ENCODE measurements at places on chromosomes 4 and X. TPM values are rescaled to one million over a fixed set of nuclear protein-coding genes. Genes with fewer than 3 reads are reported as not detected.

- H3K36me3 ChIP-seq, result no peaks in the 10 kb centered on the region
- H3K27ac ChIP-seq, result no peak overlapping the region
- H3K4me1 ChIP-seq, result no peaks in the 10 kb centered on the region
- H3K27me3 ChIP-seq, result peaks cover 14% of the 10 kb centered on the region
Observed at GRCh38 chrX:23884427-23885024, 23.2 kb downstream of the APOO start.

GRCh38 chr4:52751487-52751911, 274 bp upstream of the ERVMER34-1 start:
- no peaks in the 10 kb centered on the region for H3K36me3 ChIP-seq
- peaks cover 11% of the 10 kb centered on the region for H3K27me3 ChIP-seq
- peak overlapping the region; percentile 57 for H3K4me3 ChIP-seq
- no peak overlapping the region for H3K27ac ChIP-seq
- DNase-seq, result peak; percentile 88

Gene MAGEA9B
- total RNA-seq, result not detected

DNA sequence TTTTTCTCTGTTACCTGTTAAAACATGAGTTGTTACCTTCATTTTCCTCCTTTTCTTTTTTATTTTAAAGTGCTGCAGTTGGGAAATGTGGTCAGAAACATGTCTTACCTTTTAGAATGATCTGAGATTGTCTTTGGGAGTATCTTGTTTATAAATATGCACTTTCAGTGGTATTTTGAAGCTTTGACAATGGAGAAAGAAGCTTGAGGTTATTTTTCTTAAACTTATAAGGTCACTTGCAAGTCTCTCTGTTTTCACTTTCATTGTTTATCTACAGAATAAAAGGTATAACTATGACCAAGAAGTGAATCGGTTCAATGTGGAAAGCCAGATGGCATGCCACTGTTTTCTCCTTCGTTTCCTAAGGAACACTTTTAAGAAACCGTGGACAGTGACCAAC, 167.5 kb upstream of the SLC7A11 start:
- no peaks in the 10 kb centered on the region for H3K36me3 ChIP-seq
- no peaks in the 10 kb centered on the region for H3K27me3 ChIP-seq
- no peaks in the 10 kb centered on the region for H3K4me1 ChIP-seq
- no peak for DNase-seq

- no peak for DNase-seq
- H3K27ac ChIP-seq, result no peak overlapping the region
- no peak overlapping the region for H3K4me3 ChIP-seq
- H3K4me1 ChIP-seq, result no peaks in the 10 kb centered on the region
Observed at GRCh38 chrX:108224218-108224617, 132.6 kb downstream of the ATG4A start.

GRCh38 chr4:169068423-169068822, 58.4 kb upstream of the CBR4 start:
- no peaks in the 10 kb centered on the region for H3K27me3 ChIP-seq
- peaks cover 6% of the 10 kb centered on the region for H3K4me1 ChIP-seq
- DNase-seq, result peak; percentile 53
- H3K4me3 ChIP-seq, result no peak overlapping the region

DNA sequence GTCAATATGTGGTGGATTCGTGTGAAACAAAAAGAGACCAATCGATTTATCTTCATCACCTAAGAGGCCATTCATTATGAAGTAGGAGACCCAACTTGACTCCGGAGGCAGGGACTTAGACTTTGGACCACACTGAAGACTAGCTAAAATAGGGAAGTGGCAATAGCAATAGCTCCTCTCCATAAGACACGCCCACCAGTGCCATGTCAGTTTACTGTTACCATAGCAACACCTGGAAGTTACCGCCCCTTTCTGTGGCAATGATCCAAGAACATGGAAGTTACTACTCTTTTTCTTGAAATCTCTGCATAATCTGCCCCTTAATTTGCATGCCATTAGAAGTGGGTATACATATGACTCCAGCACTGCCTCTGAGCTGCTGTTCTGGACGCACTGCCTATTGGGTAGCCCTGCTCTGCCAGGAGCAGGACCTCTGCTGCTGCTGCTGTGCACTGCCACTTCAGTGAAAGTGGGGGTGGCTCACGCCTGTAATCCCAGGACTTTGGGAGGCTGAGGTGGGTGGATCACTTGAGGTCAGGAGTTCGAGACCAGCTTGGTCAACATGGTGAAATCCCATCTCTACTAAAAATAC, 163.2 kb downstream of the PRKX start:
- no peak overlapping the region for H3K27ac ChIP-seq
- H3K4me3 ChIP-seq, result no peak overlapping the region
- H3K36me3 ChIP-seq, result no peaks in the 10 kb centered on the region
- peaks cover 4% of the 10 kb centered on the region for H3K4me1 ChIP-seq
- H3K27me3 ChIP-seq, result no peaks in the 10 kb centered on the region

Gene NAP1L2
- total RNA-seq, result 1.5 TPM

DNA sequence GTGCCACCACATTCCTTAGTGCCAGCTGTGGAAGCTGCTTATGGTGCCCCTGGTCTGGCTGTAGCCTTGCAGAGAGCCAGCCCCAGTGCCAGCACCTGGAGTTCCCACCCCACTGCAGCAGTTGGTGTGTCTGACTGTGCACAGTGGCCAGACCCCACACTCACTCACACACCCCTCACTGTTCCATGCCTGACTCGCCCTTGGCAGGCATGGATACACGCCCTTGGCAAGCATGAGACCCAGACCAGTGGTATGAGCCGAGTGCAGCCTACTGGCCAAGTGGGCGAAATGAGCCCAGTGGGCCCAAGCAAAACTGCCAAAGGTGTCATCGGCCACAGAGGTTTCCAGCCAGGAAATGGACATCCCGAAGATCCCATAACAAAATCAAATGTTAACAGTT, 27.4 kb downstream of the NAA11 start:
- no peak overlapping the region for H3K4me3 ChIP-seq
- no peak overlapping the region for H3K27ac ChIP-seq
- H3K4me1 ChIP-seq, result no peaks in the 10 kb centered on the region
- H3K27me3 ChIP-seq, result no peaks in the 10 kb centered on the region
